ENCODE measurements at places on chromosomes 5 and 9.
A peak's percentile ranks its signal among the peaks of the same experiment; 100 is the strongest.

- no peak overlapping the region for H3K27ac ChIP-seq
- H3K36me3 ChIP-seq = no peaks in the 10 kb centered on the region
- DNase-seq = no peak
- H3K4me1 ChIP-seq = no peaks in the 10 kb centered on the region
- no peaks in the 10 kb centered on the region for H3K27me3 ChIP-seq
These were observed 95.1 kb downstream of the NMUR2 start for GRCh38 chr5:152309926-152310450.

GRCh38 chr9:27426511-27427271, 97.4 kb upstream of the IFNK start:
- no peak overlapping the region for H3K4me3 ChIP-seq
- H3K27me3 ChIP-seq = no peaks in the 10 kb centered on the region
- no peak overlapping the region for H3K27ac ChIP-seq
- no peaks in the 10 kb centered on the region for H3K36me3 ChIP-seq
- H3K4me1 ChIP-seq = no peaks in the 10 kb centered on the region

GRCh38 chr9:9973062-9973461, 639.7 kb downstream of the PTPRD start:
- DNase-seq = no peak
- no peak overlapping the region for H3K4me3 ChIP-seq
- no peak overlapping the region for H3K27ac ChIP-seq
- no peaks in the 10 kb centered on the region for H3K36me3 ChIP-seq
- H3K4me1 ChIP-seq = no peaks in the 10 kb centered on the region

GRCh38 chr5:56388229-56388985, 155.3 kb upstream of the ANKRD55 start:
- H3K4me3 ChIP-seq = no peak overlapping the region
- no peaks in the 10 kb centered on the region for H3K27me3 ChIP-seq
- no peak for DNase-seq
- H3K36me3 ChIP-seq = no peaks in the 10 kb centered on the region

- H3K36me3 ChIP-seq = peaks cover 7% of the 10 kb centered on the region
- no peaks in the 10 kb centered on the region for H3K27me3 ChIP-seq
- peak; percentile 49 for DNase-seq
These were observed 946 bp upstream of the LTC4S start for GRCh38 chr5:179792612-179793467.

DNA sequence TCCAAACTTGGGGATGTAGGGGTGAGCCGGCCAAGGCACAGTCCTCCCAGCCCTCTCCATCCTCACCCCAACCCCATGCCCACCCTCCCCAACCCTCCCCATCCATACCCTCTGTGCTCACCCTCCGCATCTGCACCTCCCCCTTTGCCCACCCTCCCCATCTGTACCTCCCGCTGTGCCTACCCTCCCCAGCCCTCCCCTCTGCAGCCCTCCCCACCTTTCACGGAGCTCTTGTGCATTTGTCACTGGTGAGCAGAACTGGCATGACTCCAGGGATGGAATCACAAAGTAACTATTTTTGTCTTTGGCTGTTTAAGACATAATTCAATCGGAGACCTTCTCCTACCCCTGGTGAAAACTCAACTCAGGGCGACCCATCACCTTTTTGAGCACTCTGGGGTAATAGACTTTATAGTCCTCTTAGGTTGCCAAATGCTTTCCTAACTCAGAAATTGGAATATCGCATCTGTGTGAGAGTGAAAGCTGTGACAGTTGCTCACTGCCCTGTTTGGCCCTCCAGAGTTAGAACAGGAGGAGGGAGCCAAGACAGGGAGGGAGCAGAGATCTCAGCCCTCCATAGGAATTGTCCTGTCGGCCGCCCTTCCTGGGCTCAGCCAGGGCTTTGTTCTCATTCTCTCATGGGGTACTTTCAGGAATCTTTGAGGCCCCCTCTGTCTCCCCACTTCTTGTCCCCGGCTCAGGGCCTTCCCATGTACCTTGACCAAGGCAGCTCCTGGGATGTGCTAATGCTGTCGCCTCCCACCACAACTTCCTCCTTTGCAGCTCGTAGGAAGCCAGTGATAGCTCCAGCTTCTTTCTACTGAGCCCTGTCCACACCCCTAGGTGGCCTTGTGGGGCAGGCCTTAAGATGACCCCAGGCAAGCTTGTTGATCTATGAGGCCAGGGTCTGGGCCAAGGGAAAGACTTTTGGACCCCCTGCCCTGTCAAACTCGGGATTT, 36.2 kb downstream of the OTULIN start:
- peak; percentile 41 for DNase-seq
- H3K4me1 ChIP-seq = peaks cover 48% of the 10 kb centered on the region
- no peaks in the 10 kb centered on the region for H3K27me3 ChIP-seq
- no peak overlapping the region for H3K4me3 ChIP-seq
- peaks cover 3% of the 10 kb centered on the region for H3K36me3 ChIP-seq
- H3K27ac ChIP-seq = peak overlapping the region; percentile 74

- no peak overlapping the region for H3K27ac ChIP-seq
- H3K36me3 ChIP-seq = no peaks in the 10 kb centered on the region
- H3K27me3 ChIP-seq = no peaks in the 10 kb centered on the region
- no peak for DNase-seq
- H3K4me1 ChIP-seq = no peaks in the 10 kb centered on the region
These were observed 80.0 kb downstream of the SUSD1 start for GRCh38 chr9:112094948-112095681.

- no peaks in the 10 kb centered on the region for H3K4me1 ChIP-seq
- H3K36me3 ChIP-seq = no peaks in the 10 kb centered on the region
- H3K27me3 ChIP-seq = no peaks in the 10 kb centered on the region
- no peak overlapping the region for H3K4me3 ChIP-seq
- no peak for DNase-seq
These were observed 96.7 kb upstream of the PCA3 start for GRCh38 chr9:76667521-76667957.

- no peaks in the 10 kb centered on the region for H3K36me3 ChIP-seq
- no peak for DNase-seq
- H3K27me3 ChIP-seq = no peaks in the 10 kb centered on the region
- no peak overlapping the region for H3K27ac ChIP-seq
- H3K4me3 ChIP-seq = no peak overlapping the region
- H3K4me1 ChIP-seq = no peaks in the 10 kb centered on the region
These were observed 329.5 kb downstream of the ICE1 start for GRCh38 chr5:5751987-5752386.

- peaks cover 3% of the 10 kb centered on the region for H3K27me3 ChIP-seq
- no peak for DNase-seq
- H3K27ac ChIP-seq = no peak overlapping the region
- H3K4me1 ChIP-seq = no peaks in the 10 kb centered on the region
- H3K36me3 ChIP-seq = no peaks in the 10 kb centered on the region
These were observed 149.0 kb downstream of the TMEM161B start for GRCh38 chr5:88119535-88120125.

GRCh38 chr5:151906246-151906645, 18.4 kb downstream of the GLRA1 start:
- no peaks in the 10 kb centered on the region for H3K4me1 ChIP-seq
- DNase-seq = no peak
- no peaks in the 10 kb centered on the region for H3K36me3 ChIP-seq
- H3K4me3 ChIP-seq = no peak overlapping the region
- H3K27ac ChIP-seq = no peak overlapping the region

All from heart right ventricle (tissue), 16 donors.